Daoy (cell line): ENCODE measurements at places on chromosomes 5 and 9.

DNA sequence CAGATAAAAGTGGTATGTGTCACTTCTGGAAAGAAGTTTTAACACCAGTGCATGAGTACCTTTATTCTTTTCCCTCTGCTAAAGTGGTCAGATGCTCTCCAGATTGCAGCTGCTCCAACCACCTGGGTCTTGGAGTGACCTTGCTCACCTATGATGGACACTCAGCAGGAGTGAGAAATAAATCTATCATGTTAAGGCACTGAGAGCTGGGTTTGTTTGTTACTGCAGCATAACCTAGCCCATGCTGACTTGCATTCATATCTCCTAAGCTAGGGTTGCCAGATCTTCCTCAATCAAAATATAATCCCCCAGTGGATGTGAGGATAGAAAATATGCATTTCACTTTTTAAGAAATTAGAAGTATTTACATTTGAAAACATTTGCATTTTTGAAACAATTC, 295.9 kb downstream of the AGTPBP1 start:
- DNase-seq = no peak

DNA sequence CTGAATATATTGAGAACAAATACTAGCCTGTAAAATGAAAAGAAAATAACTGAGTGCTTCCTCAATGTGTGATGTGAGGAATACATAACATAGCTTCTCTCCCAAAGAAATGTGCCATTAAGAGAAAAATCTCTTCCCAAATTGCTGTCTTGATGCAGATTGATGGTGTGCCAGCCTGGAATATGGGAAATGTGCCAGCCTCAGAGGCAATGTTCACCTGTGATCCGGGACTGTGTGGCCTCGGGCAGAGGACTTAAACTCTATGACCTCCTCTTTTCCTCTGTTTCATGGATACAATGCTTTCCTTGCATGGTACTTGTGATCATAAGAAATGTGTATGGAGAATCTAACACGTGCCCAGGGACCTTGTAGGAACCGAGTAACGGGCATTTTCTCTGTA, 370.9 kb downstream of the DIRAS2 start:
- no peak for DNase-seq

DNA sequence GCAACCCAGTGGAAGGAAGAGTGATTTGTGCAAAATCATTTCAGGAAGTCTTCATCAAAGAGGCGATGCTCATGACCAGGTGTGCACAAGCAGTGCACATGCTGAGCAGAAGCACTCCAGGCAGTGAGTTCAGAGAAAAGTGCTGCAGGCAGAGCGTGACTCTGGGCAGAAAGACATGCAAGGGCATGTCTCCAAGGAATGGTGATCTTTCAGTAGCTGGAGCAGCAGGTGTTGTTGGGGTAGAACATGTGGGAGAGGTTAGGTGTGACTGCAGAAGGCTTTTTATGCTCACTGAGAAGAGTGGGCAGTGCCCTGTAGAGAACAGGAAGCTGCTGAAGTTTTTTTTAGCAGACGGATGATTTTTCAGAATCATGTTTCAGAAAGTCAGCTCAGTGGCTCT, 545.4 kb upstream of the TLE4 start:
- DNase-seq = no peak

DNA sequence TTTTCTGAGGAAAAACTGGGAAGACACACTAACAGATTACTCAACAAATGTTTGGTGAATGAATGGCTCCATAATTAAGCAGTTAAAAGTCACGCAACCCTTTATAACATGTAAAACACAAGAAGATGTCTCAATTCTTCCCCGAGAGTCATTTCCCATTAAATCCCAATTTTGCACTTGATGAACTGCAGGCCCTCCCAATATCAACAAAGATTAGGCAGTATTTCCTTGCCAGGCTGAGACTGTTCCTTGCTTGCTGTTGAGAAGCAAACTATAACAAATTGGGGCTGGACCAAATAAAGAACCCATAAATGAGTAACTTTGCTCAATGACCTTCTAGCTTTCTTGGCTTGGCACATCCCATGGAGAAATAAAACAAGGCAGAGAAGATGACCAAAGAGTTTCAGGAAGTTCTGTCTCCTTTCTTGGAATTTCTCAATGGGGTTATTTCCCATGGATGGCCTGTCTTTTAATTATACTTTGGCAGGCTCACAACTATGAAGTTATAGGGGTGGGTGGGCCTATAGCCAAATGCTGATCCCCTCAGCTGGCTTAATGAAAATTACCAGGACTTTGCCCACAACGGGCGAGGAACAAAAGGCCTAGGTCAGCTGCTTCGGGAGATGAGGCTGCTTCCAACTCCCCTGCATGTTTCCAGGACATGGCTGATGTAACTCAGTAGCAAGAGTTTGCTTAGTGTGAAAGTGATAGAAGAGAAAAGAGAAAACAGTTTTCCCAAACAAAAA, 243.1 kb upstream of the RFX3 start:
- DNase-seq = no peak

DNA sequence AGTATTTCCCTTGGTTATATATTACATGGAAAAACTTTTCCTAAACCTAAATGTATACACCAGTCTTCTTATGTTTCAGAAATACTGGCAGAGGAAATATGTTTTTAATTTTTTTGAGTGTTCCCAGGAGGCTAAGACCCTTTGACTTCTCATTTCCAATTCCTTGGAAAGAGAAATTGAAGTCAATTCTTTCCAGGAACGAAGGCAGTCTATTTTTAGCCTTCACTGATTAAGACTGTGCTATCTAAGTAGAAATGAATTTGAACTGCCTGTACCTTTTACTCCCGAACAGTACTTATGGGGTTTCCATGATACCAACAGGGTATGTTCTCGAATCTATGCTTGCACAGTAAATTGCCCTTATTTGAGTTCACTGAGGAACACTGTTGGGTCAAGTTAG, 340.3 kb upstream of the CD180 start:
- no peak for DNase-seq

- no peak for DNase-seq
These were observed 5.9 kb downstream of the DNM1 start for GRCh38 chr9:128208946-128209669.

DNA sequence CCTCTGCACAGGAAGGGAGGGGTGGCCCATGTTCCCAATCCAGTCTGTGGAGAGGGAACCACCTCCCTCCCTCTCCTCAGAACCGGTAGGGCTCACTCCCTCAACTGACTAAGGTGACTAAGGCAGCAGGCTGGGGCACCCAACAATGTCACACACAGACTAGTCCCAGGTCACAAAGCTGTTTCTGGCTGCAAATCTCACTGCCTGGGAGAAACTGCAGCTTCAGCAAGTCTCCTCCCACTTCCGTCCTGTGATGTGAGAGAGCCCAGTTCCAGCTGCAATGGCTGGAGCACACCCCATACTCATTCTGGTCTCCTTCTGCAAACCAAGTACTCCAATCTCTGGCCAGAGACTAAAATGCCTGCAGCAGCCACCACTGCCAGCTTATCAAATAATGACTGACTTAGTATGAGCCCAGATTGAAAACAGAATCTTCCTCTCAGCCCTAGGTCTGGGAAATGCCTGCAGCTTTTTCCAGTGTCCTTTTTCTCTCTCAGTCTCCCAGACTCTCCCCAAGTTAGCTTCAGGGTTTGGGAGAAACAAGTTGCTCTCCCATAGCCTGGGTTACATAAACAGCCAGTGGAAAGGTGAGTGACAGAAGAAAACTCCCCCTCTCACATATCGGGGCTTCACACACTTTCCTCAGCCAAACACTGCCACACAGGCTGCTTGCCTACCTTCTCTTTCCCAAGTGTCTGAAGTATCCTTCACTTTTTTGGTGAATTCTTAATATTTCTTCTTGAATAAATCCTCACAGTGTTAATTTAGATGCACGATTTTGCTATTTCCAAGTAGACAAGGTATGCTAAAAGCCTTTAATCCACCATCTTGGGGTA, 247.4 kb upstream of the RASA1 start:
- DNase-seq = peak; percentile 36

DNA sequence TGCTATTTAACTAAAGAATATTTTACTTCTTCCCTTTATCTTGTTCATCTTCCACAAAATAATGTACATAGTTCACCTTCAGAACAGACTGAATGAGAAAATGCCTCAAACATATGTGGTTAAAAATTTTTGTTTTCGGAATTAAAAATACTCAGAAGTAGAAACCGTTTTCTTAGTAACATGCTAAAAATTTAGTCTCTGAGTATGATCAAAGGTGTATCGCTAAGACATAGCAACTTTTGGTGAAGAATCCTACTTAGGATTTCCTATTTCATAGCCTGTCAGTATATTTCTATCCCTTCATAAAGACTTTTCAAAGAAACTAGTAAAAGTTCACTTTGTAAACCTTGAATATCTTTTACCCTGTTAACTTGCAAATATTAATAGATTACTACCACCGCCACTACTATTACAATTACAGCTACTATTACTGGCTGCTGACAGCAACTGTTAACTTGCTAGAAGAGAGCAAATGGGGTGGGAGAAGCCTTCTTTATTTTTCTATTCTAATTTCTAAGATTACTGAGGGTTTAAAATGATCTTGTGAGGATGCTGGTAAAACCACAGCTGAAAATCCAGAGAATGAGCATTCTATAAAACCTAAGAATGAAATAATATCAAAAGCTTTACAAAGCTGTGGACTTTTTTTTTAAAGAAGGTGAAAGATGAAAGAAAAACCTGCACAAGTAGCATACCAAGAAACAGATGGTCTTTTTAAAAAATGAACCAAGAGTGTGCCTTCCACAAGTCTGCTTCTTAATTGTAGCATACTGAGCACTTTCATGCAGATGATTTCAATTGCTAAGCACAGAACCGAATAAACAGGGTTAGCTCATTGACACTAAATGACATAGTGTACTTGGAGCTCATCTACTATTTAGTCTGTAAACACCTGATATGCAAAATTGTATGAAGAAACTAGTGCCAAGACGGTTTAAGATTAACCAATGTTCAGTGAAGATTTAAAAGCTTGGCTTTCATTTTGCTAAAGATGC, 246.3 kb upstream of the EFNA5 start:
- no peak for DNase-seq

DNA sequence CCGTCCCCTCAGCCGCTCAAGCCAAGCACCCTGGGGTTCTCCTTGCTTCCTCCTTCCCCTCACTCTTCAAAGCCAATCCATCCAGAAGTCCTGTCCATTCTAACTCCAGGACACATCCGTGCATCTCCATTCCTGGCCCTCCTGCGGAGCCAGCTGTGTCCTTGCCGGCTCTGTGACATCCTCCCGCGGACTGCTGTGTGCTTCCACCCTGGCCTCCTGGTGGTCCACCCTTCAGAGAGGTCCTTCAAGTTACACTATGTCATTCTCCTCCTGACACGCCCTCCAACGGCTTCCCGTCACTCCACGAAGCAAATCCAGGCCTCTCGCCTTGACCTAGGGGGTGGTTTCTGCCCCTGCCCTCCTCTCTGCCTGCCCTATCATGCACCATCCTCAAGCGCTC, 13.0 kb upstream of the SCGB3A1 start:
- DNase-seq = no peak
